ENCODE measurements at places on chromosomes 5 and 9. TPM values are rescaled to one million over a fixed set of nuclear protein-coding genes. Genes with fewer than 3 reads are reported as not detected.

AFAP1L1 gene
- total RNA-seq, result 2.9 TPM

ENTR1 gene
- total RNA-seq, result 20.2 TPM

DIPK1B gene
- 25.7 TPM for total RNA-seq

- H3K27ac ChIP-seq, result no peak overlapping the region
- no peaks in the 10 kb centered on the region for H3K27me3 ChIP-seq
- H3K36me3 ChIP-seq, result no peaks in the 10 kb centered on the region
- H3K4me1 ChIP-seq, result peaks cover 5% of the 10 kb centered on the region
- DNase-seq, result no peak
- no peak overlapping the region for H3K4me3 ChIP-seq
Measured at GRCh38 chr5:135826994-135827671, 7.3 kb upstream of the SLC25A48 start.

All from body of pancreas (tissue), 4 donors.